ENCODE measurements at places on chromosomes 6 and 20. TPM values are rescaled to one million over a fixed set of nuclear protein-coding genes. Genes with fewer than 3 reads are reported as not detected.

DNA sequence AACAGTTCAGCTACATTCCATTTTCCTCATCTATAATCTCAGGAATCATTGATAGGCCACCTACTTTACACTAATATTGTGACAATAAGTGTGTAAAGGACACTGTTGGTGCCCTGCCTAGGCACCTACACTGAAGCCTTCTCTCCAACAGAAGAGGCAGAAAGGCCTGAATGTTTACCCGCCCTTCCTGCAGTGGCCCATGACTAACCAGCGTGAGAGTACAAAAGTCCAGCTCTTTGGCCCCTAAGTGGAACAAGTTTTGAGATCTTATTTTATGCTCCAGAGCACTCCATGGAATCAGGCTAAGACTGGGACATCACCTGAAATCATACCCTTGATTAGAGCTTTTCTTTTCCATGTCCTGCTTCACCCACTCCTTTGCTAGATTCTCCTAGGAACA, 359.7 kb downstream of the ARHGAP18 start:
- DNase-seq: no peak

DNA sequence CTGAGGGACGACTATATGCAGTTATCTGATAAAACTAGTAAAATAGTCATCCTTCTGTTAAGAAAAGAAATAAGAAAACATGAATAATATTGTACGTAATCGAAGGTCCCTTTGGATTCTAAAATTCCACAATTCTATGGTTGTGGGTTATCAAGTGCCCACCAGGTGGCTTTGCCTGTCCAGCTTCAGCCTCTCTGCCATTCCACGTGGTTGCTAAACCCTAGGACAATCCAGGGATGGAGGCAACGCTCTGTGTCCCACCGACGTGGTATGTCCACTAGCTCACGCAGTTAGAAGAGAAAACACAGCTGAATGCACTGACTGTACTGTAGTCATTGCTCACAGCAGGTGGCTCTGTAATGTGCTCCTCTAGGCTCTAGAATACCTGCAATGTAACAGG, 349.3 kb downstream of the FARS2 start:
- DNase-seq: no peak

The AGER gene
- 0.85 TPM for total RNA-seq

The CYP24A1 gene
- total RNA-seq: not detected

All from dermis blood vessel endothelial cell (primary cell).